ENCODE measurements at places on chromosomes 6 and 20. TPM values are rescaled to one million over a fixed set of nuclear protein-coding genes. Genes with fewer than 3 reads are reported as not detected.

GRCh38 chr6:83309344-83309743 lies 116.2 kb downstream of the RWDD2A start:
- no peak overlapping the region for H3K4me3 ChIP-seq
- no peaks in the 10 kb centered on the region for H3K27me3 ChIP-seq
- no peaks in the 10 kb centered on the region for H3K4me1 ChIP-seq

PKIG gene
- 29.5 TPM for total RNA-seq

RBM12 gene
- total RNA-seq = 146 TPM

MAP1LC3A gene
- total RNA-seq = 0.95 TPM

GRCh38 chr20:60372275-60372674 lies 414.1 kb downstream of the CDH26 start:
- H3K4me3 ChIP-seq = no peak overlapping the region
- no peaks in the 10 kb centered on the region for H3K36me3 ChIP-seq
- no peaks in the 10 kb centered on the region for H3K4me1 ChIP-seq
- no peaks in the 10 kb centered on the region for H3K27me3 ChIP-seq
- DNase-seq = no peak

GRCh38 chr20:63196768-63197470 lies 19.0 kb downstream of the YTHDF1 start:
- H3K4me1 ChIP-seq = 0 out of 2 replicates have a peak, but pooled peaks cover 16% of the 10 kb centered on the region
- H3K36me3 ChIP-seq = peaks cover 6% of the 10 kb centered on the region
- H3K4me3 ChIP-seq = no peak overlapping the region
- no peak for DNase-seq
- H3K27ac ChIP-seq = no peak overlapping the region
- H3K27me3 ChIP-seq = no peaks in the 10 kb centered on the region
